ENCODE measurements at places on chromosomes 2 and 18.

DNA sequence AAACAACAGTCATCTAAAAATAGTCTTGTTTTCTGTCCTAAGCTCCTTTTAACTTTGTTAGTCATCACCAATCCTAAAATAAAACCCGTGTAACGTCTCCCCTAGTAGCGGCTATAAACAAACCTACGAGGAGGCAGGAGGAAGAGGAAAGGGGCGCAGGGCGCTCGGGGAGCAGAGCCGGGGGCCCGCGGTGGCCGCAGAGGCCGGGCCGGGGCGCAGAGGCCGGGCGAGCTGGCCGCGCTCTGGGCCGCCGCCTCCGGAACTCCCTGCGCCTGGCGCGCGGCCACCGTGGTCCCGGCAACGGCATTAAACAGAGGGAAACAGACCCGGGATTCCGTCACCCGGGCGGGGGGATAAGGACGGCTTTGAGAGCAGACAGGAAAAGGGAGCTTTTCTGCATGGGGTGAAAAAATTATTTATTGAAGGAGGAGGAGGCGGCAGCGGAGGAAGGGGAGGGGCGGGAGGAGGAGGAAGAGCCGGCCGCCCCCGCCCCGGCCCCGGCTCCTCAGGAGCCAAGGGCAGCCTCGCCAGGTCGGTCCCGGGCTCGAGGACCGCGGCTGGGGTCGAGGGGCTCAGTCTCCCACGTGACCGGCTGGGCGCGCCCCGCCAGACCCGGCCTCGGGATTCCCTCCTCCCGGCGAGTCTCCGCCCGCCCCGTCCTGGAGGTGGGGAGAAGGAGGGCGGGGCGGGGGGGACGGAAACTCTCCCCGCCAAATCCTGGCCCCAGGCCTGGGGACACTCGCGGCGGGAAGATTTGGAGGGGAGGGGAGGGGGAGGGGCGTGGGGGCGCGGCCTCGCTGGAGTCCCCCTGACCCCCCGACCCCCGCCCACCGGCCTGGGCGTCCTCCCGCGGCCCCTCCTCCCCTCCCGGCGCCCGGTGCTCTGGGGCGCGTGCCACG lies 1.8 kb upstream of the NFATC1 start:
- no peak for DNase-seq

GRCh38 chr18:24238387-24238786 lies 99.5 kb downstream of the CABYR start:
- no peak for DNase-seq

DNA sequence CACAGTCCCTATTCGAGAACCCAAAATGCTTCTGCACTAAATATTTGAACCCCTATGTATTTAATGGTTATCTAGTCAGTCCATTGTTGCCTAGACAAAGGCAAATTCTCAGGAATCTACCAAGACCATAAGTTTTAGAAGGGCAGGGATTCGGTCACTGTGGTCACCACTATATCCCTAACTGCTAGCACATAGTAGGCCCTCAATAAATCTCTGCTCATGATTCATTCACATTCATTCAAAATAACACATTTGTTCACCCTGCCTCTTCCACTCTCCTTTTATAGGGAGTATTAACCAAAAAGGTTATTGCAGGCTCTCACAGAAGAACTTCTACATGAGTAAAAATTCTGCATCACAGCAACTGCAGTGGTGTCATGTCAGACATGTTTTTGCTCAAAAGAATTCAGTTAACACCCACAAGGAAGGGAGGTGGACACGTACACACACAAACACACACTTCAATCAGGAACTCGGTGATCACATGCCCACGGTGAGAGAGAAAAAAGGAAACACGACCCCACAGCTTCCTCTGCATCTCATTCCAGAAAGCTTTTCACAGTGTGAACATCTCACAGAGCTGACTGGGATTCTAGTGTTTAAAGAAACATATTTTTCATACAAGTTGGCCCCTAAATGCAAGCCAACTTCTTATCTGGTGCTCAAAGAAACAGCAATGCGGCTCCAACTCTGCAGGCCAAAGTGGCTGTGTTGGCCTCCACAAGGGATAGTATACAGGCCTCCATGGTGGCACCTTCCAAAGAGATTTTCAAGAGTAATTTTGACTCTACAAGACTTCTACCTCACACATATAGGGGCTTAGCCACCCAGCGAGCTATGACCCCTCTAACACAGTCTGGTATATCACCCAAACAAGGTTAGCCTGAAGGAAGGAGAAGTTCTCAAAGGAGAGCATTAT lies 98.0 kb downstream of the ANKRD44 start:
- no peak for DNase-seq

DNA sequence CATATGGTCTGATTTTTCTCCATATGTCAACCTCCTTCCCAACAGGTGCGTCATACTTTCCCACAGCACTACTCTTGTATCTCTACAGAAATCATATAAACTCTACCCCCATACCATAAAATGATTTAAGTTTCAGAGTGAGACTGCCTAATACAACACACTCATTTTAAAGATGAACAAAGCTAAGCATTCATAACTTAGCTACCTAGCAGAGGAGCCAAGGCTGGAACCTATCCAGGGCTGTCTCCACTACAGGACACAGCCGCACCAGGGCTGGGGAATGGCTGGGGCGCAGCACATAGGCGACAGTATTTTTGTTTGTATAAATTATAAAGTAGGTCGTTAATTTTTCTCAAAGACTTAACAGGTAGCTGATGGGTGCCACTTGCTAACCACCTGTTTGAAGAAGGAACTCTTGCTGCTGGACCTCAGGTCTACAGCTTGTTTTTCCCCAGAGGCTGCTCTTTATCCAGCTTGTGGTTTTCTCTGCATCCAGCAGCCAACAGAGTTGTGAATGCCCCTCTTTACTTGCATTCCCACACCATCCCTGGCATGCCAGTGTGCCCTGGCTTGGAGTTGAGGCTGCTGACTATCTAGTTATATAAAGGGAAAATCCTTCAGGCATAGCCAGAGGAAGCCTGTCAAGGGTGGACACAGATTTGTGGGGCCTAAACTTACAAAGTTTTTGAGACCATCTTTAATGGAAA lies 62.0 kb downstream of the HNRNPLL start:
- DNase-seq = no peak

DNA sequence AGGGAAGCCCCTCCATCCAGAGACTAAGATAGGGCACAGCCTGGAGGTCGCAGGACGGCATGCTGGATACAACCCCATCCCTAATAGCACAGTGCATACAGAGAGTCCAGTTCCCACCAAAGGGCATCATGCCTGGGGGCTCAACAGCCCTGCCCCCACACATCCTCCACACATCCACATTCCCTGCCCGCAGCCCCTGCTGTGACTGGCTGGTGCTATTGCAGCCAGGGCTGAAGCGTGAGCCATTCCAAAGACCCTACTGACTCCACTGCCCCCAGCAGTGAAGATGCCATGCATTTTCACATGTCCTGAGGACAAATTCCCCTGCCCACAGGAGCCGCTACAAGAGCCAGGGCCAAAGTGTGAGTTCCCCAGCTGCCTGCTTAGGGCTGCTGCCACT lies 641.6 kb downstream of the METTL4 start:
- DNase-seq = no peak

DNA sequence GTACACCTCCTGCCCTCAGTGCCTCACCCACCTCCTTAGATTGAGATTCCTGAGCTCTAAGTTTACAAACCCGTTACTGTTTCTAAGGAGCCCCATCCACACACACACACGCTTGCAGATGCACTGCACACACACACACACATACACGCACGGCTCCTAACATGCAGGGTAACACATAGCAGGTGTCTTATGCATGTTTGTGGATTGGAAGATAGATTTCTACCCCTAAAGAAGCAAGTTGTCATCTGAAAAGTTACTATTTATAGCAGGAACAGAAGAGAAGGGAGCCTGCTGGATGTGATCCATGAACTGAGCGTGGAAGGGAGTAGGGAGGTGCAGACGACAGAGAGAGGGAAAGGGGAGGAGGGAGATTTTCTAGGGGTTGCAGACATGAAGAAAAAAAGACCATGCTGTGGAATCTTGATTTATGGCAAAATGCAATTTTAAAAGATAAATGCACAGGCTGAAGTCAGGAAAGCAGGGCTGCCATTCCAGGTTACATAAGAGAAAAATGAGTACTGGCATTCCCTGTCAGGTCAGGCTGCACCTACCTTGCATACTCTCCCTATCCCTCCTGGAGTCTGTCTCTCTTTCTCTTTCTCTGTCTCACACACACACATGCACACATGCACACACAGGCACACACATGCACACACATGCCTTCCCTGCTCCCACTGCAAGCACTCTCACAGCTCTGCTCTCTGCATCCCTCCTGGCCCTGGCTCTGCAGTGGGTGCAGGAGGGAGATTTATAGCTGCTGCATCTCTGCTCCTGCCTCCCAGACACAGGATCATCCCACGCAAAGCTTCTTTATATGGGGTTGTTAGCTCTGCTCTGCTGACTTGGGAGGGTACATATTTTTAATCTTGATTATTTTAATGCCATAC lies 192.6 kb upstream of the MYT1L start:
- DNase-seq = no peak

GRCh38 chr2:42028571-42029148 lies 19.2 kb upstream of the PKDCC start:
- DNase-seq = no peak

GRCh38 chr18:26574958-26575864 lies 26.9 kb upstream of the KCTD1 start:
- no peak for DNase-seq

DNA sequence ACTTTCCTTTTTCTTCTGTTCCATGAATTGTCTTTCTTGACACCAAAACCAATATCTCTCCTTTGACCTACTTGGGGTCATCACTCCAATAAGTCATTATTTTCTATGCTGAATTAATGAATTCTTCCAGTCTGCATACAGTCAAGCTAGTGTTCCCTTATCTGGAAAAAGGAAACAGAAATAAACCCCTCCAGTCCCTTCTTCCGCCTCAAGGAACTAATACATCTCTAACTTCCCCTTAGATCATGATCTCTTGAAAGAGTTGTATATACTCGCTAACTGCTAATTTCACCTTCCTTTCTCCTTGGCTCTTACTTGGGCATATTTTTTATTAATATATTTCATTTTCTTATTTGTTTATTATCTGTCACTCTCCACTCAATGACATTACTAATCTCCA lies 7.3 kb upstream of the ARHGAP15 start:
- DNase-seq = no peak

- DNase-seq = no peak
These were observed 32.8 kb upstream of the IL1B start for GRCh38 chr2:112869258-112869842.

DNA sequence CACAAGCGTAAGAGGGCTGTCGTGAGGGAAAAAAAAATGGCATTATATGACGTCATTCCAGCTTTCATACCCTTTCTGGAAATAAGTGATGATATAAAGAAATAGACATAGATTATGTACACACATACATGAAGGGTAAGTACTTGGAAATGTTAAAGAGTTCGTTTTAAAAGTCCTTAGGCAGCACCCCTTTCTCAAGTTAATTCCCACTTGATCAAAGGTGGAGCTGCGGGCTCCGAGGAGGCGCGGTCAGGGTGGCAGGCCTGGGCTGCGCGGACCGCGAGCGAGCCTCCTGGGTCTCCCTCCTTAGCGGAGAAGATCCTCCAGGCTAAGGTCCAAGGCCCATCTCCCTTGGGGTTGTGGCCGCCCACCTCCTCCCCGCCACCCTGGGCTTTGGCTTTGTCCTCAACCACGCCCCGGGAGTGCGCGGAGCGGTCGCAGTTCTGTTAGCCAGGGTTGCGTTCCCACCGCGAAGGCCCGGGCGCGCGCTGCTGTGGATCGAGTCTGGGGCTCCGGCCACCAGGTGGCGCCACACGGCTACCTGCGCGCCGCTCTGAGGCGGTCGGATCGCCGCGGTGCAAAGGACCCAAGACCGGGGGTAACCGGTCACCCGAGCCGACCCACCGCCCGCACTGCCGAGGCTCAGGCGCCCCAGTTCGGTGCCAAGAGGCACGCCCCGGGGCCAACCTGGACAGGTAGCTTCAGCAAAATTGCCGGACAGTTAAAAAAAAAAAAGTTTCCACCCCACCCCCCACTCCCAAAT lies 66.8 kb downstream of the HNRNPLL start:
- peak; percentile 53 for DNase-seq

GRCh38 chr2:106516436-106516835 lies 29.3 kb downstream of the CD8B2 start:
- DNase-seq = no peak

- no peak for DNase-seq
These were observed 263.9 kb upstream of the APCDD1 start for GRCh38 chr18:10190564-10190963.

GRCh38 chr18:74633652-74634352 lies 36.1 kb downstream of the ZNF407 start:
- no peak for DNase-seq
